ENCODE measurements at places on chromosomes 6 and 20.

GRCh38 chr20:18052856-18053255 is 4.9 kb downstream of the OVOL2 start:
- no peak for DNase-seq

DNA sequence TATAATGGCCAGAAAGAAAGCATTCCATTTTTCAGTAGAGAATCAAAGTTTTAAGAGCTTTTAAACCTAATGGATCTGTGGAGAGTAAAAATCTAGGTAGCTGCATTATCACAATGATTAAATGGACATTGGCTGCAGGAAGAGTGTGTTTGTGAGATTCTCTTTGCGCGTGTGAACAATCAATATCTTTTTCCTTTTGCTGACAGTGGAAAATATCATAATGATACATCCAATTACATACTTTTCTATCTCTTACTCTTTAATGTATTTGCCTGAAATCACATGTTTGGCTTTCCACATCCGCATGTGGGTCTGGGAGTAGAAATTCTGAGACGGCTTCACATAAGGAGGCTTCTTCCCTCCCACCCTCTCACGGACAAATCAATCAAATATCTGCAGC is 69.8 kb upstream of the DUSP22 start:
- DNase-seq, result no peak

DNA sequence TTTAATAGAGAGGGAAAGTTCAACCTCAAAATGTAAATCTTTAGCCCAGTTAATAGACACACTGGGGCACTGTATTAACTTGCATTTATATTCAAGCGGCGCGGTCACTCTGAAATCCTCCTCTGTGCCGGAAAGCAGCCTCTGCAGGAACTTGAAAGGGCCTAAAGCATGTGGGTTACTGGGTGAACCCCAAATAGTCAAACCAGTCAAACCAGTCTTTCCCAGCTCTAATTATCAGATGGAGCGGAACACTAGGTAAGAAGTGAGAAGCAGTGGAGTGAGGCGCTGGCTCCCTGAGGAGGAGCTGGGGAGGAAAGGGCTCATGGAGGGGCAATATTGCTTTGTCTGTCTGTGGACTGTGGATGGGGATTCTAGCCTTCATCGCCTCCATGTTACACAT is 531.3 kb downstream of the QKI start:
- no peak for DNase-seq

GRCh38 chr6:149366267-149366921 is 33.7 kb upstream of the SUMO4 start:
- DNase-seq, result no peak

- DNase-seq, result no peak
Observed at GRCh38 chr6:154167126-154167525, 128.1 kb downstream of the OPRM1 start.

DNA sequence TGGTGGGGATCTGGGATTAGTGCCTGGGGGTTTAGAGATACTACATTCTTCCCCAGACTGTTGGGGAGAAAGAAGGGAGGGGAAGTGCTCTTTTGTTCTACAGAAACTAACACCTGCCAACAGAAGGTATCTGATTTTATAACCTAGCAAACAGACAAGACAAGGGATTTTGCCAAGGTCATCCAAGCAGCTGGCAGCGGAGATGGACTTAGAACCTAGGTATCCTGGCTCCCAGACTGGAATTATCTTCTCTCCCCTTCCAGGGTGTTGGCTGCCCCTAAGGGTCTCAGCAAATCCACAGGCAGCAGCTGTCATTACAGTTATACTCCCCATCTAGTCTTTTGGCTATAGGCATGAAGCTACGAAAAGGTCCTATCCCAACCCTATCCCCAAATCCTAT is 8.4 kb downstream of the SDC4 start:
- no peak for DNase-seq

DNA sequence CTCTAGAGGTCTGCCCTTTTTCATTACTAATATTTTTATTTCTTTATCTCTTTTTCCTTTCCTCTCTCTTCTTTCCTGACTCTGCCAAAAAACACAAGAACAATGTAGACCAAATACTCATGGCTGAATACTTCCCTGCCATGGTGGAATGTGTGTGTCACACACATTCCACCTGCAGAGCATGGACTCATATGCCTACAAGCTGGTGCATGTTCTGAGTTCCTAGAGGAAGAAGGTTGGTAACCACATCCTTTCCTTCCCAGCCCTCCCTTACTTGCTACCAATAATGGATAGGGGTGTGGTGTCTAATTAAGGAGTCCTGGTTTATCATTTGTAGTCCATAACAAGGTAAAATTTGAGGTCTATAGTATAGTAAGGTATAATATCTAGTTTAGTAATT is 15.2 kb upstream of the CST9L start:
- DNase-seq, result no peak

DNA sequence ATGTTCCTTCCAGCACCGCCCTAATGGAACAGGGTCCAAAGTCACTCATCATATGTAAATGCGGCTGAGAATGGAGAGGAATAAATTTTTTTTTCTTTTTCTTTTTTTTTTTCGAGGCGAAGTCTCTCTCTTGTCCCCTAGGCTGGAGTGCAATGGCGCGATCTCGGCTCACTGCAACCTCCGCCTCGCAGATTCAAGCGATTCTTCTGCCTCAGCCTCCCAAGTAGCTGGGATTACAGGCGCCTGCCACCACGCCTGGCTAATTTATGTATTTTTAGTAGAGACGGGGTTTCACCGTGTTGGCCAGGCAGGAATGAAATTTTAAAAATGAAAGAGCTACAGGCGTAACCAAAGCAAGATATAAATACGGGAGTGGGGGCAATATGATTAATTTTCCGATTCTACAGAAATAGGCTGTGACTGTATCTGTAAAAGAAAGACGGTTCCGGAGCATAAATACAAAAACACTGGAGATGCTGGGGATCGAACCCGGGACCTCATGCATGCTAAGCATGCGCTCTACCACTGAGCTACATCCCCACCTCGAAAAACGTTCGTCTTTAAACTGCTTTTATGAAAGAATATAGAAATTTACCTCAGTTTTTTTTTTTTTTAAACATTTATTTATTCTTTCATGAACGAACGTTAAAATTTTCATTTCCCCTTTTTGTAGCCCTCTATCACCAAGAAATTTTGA is 132.2 kb downstream of the GPX5 start:
- DNase-seq, result no peak

GRCh38 chr6:136114661-136115060 is 135.4 kb downstream of the MTFR2 start:
- DNase-seq, result no peak

GRCh38 chr6:135858931-135859330 is 7.4 kb downstream of the PDE7B start:
- DNase-seq, result no peak

GRCh38 chr6:84033523-84034451 is at the start of gene MRAP2:
TSS of gene MRAP2 (plus strand) at chr6:84033772. CDS start at chr6:84055319, 21,547 bp downstream.
- DNase-seq, result peak; percentile 32

GRCh38 chr6:133184798-133185372 is 56.3 kb upstream of the EYA4 start:
- no peak for DNase-seq

GRCh38 chr6:163239572-163240340 is 174.8 kb upstream of the QKI start:
- DNase-seq, result no peak

- DNase-seq, result peak; percentile 45
Observed at GRCh38 chr6:166097914-166098522, 69.6 kb downstream of the TBXT start.

DNA sequence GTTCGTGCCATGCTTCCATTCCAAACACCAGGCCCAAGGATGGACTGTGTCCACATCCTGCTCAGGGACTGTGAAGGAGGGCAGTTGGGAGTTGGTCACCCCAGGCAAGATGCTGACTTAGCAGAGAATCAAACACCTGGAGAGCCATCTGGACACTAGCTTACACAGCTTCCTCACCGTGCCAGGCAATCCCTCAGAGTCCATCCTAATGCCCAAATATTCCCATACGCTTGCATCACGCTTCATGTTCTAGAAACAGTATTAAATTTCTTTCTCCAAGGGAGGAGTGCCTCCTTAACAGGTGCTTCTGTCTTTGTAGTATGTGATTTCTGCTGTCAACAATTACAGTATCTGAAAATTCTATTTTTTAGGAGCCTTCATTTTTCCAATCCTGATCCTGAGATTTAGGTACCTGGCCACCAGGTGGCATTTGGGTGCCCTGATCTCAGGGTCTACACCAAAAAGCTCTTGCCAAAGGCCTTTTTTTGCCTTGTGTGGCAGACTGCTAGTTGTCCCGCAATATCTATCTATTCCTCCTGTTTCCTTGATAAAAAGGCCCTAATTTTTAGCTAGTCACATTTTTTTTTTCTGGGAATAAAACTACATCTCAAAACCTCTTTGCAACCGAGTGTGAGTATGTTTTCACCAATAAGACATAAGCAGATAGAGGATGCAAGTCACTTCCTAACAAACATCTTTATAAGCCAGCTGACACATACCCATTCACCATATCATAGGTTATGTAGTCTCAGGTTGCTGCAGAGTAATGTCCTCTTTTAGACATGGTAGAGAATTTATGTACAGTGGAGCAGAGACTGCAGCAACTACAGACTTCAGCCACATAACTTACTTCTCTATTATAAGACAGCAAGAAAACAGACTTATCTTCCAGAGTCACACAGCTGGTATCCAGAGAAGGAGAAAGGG is 85.0 kb downstream of the PREP start:
- no peak for DNase-seq
